H1 (cell line): ENCODE measurements at places on chromosomes 6 and 20.

GRCh38 chr6:36117658-36118549 lies 12.4 kb upstream of the MAPK13 start:
- DNase-seq: no peak

DNA sequence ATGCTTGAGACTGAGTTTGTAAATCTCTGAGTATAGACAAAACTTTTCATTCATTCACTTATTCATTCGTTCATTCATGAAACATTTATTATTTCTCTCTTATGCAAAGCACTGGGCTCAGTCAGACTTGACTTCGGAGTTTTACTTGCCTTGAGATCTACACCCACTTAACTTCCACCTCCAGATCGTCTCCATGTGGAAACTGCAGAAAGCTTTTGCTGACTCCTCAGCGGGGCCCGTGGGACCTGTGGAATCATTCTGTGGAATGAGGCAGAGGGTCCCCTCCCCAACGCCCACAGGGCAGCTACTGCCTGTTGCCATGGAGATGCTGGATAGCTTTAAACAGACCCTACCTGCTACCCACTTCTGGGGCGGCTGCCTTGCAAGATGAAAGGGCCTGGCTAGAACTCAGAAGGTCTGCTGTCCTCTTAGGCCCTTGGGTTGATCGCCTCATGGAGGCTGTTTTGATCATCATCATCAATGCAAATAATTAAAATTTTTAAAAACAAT lies 66.4 kb upstream of the KCNG1 start:
- DNase-seq: no peak

DNA sequence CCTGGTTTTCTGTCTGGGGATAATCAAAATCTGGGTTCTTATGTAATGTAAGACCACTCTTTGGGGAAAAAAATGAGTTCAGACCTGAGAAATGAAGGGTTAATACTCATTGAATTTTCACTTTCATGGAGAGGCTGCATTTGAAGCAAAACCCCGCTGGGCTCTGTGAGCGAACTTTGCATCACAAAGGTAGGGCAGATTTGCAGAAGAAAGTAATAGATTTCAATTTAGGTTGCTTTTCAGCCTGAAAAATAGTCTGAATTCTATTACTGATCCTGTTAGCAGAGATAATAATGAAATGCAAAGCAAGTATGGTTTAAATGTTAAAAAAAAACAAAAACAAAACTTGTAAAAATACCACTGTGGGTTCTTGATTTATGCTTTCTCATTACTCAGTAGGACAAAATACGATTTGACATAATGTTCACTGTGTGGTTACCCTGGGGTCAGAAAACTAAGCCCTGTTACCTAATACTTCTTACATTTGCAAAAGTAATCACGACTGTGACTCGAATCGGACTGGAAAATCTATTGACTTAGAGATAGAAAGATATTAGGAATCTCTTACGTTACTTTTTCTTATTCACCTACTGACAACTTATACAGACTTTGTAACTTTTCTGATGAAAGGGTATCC lies 72.2 kb downstream of the UST start:
- peak; percentile 51 for DNase-seq

GRCh38 chr6:169427856-169428255 lies 174.2 kb upstream of the THBS2 start:
- no peak for DNase-seq

DNA sequence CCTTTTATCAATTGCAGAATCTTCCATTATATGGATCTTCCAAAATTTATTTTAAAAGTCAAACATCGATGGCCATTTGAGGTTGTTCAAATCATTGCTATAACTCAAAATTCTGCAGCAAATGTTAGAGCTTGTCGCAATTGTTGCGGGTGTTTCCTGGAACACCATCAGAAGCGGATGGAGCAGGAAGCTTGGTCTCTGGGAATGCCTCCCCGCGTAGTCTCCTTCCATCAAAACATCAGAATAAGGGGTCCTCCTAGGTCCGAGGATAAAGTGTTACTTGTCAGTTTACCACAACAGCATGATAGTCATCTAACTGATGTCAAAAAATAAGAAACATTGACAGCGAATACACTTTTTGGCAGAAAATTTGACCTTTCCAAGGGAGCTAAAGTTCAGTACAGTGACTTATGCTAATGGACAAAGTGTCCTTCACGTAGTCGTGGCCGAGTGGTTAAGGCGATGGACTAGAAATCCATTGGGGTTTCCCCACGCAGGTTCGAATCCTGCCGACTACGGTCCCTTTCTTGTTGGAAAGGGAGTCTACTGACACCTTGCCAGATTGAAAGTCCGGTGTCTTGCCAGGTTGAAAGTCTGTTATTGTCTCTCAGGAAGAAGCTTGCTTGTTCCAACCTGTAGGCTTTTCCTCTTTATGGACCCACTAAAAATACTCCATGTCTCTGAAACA lies 59.0 kb upstream of the ZNF184 start:
- no peak for DNase-seq

DNA sequence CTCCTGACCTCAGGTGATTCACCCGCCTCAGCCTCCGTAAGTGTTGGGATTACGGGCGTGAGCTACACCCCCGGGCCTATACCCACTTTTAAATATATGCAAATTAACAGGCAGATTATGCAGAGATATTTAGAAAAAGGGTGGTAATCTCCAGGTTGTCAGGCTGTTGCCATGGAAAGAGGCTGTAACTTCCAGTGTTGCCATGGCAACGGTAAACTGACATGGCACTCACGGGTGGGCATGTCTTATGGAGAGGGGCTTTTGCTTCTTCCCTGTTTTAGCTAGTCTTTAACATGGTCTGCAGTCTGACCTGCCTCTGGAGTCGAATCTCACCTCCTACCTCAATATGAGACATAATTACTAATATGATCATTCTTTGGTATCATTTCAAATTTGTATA lies 44.9 kb downstream of the ZNF334 start:
- no peak for DNase-seq

GRCh38 chr20:37850724-37851355 lies 52.1 kb upstream of the VSTM2L start:
- DNase-seq: no peak

DNA sequence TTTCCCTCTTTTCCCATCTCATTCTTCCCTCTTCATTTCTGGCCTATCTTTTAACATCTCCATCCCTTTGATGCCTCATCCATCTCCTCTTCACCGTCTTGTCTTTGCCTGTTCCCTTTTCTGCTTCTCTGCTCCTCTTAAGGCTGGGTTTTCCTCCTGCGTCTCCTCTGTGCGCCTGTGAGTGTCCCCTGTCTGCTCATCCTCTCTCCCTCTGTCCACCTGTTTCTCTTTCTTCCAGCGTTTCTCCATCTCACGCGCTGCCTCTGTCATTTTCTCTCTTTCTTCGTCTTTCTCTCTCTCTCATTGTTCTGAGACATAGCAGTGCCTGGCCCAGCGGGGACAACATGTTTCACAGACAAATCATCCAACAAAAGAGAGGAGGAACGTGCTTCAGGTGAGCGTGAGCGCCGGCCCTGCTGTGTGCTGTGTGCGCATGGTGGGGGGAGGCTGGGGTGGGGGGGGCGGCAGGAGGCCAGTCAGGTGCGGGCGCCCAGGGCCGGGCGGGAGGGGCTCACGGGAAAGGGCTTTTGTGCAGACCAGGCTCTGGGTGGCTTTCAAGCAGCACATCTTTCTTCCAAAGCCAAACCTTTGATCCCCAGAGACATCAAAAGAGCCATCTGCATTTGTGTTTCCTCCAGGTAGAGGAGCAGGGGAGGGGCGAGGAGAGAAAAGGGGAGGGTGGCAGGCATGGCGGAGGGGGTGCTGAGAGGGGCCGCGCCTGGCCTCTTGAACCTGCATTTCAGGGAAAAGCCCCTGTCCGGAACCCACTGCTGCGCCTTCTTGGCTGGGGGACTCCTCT lies 121.3 kb downstream of the VEGFA start:
- DNase-seq: no peak
